ENCODE measurements at places on chromosomes 5 and 9.
A peak's percentile ranks its signal among the peaks of the same experiment; 100 is the strongest.

- DNase-seq, result no peak
These were observed 283.4 kb upstream of the GRAMD2B start for GRCh38 chr5:126139773-126140172.

DNA sequence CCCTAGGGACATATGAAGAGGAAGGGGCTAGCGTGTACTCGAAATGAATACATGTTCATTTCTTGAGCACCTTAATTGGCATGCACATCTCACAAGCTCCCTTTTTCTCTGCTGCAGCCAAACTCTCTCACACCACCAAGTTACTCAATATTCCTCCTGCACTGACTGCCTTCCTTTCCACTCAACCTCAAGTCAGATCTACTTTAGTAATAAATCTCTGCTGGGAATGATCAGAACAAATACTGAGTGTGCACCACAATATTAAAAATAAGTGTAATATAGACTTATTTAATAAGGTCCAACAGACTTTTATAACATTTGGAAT, 995.8 kb upstream of the WWC1 start:
- DNase-seq, result no peak

DNA sequence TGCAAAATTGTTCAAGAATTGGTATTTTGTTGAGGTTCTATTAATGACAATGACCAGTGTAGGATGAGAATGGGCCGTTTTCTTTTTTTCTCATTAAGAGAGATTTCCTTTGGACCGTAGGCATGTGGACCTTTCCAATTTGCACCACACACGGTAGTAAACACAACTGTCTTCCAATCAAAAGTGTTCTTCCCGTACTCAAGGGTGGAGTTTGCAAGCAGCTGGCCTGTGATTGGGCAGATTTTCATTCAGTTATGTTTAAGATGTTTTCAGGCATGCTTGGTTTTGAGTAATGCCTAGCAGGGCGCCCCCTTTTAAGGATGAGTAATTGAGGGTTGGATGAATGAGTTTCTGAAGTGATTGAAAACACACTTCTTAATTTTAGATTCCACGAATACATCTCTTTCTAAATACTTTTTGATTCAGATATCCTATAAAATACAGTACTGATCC, 2.5 kb downstream of the KDM3B start:
- DNase-seq, result peak; percentile 77

- no peak for DNase-seq
These were observed 2.1 kb downstream of the BTNL9 start for GRCh38 chr5:181042036-181042713.

GRCh38 chr5:17326600-17327037, 109.2 kb downstream of the BASP1 start:
- DNase-seq, result no peak

DNA sequence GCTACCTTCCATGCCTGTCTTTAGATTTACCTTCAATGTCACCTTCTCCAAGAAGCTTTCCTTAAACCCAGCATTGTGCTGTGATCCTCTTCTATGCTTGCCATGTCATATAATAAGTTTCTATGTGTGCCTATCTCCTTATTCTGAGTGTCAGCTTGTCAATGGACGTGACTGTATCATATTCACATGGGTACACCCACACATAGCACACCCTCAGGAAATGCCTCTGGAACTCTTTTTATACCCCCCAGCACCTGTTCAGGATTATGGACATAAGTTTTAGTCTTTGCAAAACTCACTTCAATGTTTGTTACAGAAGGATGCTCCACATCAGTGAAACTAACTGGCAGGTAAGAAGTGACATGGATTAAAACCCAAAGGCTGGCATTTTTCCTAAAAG, 7.4 kb downstream of the GAS1 start:
- no peak for DNase-seq

- peak; percentile 67 for DNase-seq
These were observed 142.7 kb upstream of the IER5L start for GRCh38 chr9:129320575-129321285.

DNA sequence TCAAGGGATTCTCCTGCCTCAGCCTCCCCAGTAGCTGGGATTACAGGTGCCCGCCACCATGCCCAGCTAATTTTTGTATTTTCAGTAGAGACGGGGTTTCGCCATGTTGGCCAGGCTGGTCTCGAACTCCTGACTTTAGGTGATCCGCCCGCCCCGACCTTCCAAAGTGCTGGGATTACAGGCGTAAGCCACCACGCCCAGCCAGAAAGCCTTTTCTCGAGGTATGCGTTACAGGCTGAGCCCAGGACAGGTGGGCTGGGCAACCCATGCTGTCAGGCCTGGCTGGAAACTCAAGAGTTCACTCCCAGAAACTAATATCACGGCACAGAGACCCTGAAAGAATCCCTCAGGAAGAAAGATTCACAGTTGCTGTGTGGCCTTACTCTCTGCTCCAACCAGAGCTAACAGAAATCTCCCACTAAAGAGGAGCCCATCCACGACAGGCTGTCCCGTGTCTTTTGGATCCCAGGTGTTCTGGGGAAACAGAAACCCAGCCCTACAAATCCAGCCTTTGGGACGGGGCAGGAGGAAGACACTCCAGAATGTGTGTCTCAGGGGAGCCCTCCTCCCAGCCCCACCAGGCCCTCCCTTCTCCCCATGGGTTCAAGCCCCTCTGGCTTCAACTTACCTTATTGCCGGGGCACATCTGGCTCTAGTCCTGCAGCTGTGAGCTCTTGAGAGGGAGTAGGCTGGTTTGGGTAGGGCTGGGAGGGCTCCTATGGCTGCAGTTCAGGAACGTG, 400 bp downstream of the TIFAB start:
- no peak for DNase-seq

DNA sequence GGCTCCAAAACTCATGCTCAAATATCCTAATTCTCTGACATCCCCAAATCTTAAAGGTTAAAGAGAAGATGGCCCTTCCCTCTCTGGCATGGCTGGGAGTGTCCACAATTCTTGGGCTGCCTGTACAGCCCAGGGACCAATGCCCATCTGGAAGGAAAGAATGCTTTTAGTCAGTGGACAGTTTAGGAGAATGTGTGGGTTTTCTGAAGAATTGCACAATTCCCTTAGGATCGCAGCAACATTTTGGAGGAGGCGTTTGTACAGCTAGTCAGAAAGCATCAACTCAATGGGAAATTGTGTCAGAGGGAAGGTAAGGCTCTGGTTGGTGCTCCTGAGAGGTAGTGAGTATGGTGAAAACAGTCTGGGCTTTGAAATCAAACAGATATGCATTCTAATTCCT, 15.0 kb downstream of the FAM193B start:
- no peak for DNase-seq

- DNase-seq, result no peak
These were observed 136.7 kb upstream of the EFNA5 start for GRCh38 chr5:107807431-107807830.

GRCh38 chr5:107618242-107618641, 52.5 kb downstream of the EFNA5 start:
- DNase-seq, result no peak

GRCh38 chr9:37187713-37188439, 67.5 kb downstream of the ZCCHC7 start:
- DNase-seq, result no peak

GRCh38 chr9:87167582-87167981, 220.3 kb upstream of the GAS1 start:
- no peak for DNase-seq

- DNase-seq, result no peak
These were observed 72.0 kb upstream of the DAP start for GRCh38 chr5:10832987-10833386.

- peak; percentile 17 for DNase-seq
These were observed 786.5 kb upstream of the ACO1 start for GRCh38 chr9:31597977-31598376.

DNA sequence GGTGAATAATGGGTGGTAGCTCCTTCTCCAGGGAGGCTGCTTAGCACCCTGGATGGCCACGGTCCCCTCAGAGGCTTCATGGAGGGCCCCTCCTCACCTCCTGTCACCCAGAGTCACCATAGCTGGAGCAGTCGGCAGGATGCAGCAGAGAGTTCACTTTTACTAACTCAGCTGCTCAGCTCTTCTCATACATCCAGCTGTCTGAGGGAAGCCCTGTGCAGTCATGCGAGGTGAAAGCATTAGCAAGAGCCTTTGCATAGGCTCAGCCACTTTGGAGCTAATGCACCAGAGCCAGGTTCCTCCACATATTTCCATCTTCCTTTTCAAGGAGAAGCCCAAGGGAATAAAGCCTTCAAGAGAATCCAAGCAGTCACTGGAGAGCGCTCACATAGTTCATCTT, 499.2 kb downstream of the BNC2 start:
- no peak for DNase-seq

GRCh38 chr5:151351671-151352070, 4.3 kb upstream of the SLC36A2 start:
- no peak for DNase-seq

DNA sequence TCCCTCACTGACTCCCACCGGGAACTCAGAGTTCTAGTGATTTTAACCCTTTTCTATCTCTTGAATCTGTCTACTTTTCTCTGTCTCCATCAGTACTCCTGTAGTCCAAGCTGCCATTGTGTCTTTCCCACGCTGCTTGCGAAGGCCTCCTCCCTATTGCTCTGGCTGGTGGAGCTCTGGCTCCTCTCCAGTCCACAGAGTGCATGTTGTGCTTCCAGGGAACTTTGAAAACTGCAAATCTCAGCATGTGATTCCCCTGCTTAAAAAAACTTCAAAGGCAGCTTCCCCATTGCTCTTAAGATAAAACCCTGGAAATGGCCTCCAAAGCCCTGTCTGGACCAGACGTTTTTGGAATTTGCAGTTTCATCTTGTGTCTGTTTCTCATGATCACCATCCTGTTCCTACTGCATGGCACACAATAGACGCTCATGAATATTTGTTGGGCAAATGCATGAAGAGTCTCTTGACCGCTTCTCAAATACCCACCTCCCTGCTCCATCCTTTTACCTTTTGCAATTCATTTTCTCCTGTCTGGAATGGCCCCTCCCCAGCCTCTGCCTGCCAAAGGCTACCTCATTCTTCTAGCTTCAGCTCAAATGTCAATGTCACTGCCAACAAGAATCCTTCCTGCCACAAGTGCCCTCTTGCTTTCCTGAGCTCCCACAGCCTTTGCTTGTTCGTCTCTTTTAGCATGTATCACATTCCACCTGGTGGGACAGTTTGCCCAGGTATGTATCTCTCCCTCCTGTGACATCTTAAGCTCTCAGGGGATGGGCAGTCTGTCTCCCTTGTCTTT, 293.2 kb downstream of the ARHGAP26 start:
- no peak for DNase-seq

DNA sequence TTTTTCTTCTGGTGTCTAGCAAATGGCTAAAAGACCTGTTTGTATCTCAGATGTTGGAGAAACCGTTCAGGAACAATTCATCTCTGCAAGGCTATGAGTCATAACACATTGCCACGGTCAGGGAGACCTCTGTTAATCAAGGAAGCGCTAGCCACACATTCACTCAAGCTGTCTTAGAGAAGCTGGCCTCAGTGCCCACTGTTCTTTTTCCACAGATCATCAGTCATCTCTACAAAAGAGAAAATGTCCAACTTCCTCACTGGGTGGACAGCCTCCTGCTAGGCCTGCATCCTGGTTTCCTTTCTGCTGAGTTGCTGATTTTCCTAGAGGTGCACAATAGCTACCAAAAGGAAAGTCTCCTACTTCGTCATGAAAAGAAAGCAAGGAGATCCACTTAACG, 360.5 kb downstream of the BNC2 start:
- no peak for DNase-seq

- DNase-seq, result no peak
These were observed 1.6 kb downstream of the COL5A1 start for GRCh38 chr9:134643222-134643671.

DNA sequence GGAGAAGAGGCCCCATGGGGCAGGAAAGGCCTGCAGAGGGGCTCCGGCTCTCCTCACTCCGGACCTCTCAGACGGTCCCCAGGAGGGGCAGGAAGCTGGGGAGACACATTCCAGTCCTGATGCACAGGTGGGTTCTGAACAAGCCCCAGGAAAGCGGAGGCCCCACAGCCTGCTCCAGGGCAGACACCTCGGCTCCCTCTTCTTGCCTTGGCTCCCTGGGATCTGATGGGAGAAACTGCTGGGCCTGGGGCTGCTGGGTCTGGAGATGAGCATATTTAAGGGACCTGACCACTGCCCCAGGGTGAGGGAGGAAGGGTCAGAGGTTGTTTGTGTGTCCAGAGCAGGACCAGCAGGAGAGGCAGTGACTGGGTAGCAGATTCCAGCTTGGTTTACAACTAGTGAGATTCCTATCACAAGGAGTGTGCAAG, 1.2 kb downstream of the CORO2A start:
- no peak for DNase-seq

- no peak for DNase-seq
These were observed 39.9 kb upstream of the RETREG1 start for GRCh38 chr5:16656561-16657191.

- no peak for DNase-seq
These were observed 96.7 kb upstream of the GRHPR start for GRCh38 chr9:37325778-37326177.

DNA sequence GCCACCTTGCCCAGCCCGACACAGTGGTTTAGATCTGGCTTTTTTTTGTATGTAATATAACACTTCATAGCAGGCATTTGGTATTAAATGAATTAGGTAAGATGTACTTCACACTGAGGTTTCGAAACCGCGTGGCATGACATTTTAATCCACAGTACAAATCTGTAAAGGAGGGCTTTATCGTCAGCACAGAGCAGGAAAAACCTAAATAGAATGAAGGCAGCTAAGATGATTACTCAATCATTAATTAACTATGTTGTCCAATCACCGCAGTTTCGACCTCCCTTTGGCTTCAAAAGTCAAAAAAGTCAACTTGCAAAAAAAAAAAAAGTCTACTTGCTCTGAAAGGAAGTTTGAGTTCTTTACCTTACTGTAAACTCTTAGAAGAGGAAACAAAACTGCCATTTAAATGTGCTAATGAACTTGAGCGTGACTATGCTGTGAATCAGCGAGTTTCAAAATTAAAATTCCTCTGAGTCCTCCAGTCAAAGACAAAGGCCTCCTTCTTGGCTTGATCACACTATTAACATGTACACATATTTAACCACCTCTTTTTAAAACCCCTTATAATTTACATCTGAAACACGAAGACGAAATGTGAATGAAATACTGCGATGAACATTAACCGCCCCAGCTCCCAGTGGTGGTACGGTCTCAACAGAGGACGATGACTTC, 698 bp upstream of the SEC24A start:
- peak; percentile 54 for DNase-seq

DNA sequence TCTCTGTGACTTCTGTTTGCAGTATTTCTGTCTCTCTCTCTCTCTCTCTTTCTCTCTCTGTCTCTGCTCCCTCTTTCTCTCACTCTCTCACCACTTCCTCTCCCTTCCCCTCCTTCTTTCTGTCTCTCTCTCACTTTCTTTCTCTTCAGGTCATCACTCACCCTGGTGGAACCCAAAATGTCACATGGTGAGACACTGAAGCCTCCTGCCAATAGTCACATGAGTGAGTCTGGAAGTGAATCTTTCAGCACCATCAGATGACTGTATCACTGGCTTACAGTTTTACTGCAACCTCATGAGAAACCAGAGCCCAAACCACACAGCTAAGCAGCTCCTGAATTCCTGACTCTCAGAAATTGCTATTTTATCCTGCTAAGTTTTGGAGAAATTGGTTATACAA, 414.6 kb downstream of the CAAP1 start:
- DNase-seq, result no peak

- DNase-seq, result no peak
These were observed 144.2 kb downstream of the PCSK1 start for GRCh38 chr5:96288845-96289185.

GRCh38 chr5:11650936-11651335, 253.3 kb downstream of the CTNND2 start:
- no peak for DNase-seq

- DNase-seq, result no peak
These were observed 213.4 kb downstream of the ATPSCKMT start for GRCh38 chr5:10036136-10036815.

GRCh38 chr5:72908664-72909063, 47.2 kb upstream of the FCHO2 start:
- DNase-seq, result no peak
